Stimulated activated CD8-positive, alpha-beta memory T cell treated with anti-CD3 and anti-CD28 coated beads, Interleukin-12 subunit alpha, Interleukin-12 subunit beta, amount 100 ng/mL, for 1 hour (primary cell): ENCODE measurements at places on chromosomes 7 and 10.

DNA sequence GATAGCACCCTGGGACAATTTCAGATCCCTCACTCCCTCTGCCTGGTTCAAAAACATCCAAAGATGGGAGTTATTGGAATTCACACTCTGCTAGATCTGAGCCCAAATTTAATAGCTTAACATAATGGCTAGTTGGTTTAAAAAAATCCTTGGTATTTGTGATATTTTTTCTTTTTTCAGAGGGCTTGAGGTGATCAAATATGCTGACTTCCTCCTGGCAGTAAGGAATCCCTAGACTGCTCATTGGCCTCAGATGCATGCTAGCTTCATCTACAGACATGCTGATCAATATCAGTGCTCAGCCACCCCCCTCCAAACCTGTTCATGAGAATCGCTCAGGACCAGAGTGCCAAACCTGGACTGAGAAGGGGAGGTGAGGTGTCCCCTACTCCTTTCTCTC, 74.7 kb upstream of the PLPP4 start:
- no peak for DNase-seq

- no peak for DNase-seq
Observed at GRCh38 chr10:13924040-13924725, 337.4 kb downstream of the PRPF18 start.

GRCh38 chr7:14579971-14580370, 322.6 kb downstream of the DGKB start:
- no peak for DNase-seq

DNA sequence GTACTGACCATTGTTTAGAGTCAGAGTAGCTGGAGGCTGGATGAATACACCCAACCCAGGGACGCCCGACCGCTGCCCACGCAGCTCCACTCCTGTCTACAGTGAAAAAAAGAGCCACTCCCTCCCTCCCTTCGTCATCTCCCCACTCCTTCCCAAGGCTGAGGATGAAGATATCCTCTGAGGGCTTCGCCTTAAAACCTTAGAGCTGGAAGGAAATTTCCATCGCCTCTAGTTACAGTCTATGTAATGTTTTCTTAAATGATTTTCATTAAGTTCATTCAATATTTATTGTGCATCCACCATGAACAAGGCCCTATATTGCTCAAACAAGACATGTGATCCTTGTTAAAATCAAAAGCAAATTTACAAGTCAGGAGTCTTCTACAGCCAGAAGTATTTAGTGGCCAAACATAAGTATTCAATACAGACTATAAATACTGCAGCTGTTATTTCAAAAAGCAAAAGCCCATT, 11.3 kb upstream of the SLIT1 start:
- no peak for DNase-seq

- no peak for DNase-seq
Observed at GRCh38 chr10:123275136-123275564, 120.9 kb downstream of the BUB3 start.

GRCh38 chr7:155348806-155349205, 51.1 kb downstream of the INSIG1 start:
- DNase-seq = no peak

DNA sequence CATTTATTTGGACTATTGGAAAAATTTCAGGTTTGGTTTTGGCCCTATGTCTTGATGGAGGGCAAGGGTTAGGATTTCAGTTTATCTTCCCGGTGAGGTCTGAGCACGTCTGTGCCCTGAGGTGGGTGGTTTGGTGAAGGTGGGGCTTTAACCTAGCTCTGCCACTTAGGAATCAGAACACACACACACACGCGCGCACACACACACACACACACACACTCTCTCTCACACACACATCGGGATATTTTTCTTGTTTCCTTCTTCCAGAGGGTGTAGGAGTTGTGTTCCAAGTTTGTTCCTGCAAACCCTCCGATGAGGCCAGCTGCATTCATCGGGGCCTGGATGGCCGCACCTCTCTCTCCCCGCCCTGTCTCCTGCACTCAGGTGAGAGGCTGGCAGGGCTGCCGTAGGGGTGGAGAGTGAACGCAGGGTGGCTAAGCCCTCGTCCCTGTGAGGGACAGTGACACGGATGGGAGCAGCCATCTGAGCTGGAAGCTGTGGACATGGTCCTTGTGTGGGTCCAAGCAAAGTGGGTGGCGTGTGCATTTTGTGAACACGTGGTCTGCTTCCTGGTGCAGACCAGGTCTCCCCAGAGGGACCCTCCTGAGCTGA, 34.2 kb downstream of the CHST12 start:
- no peak for DNase-seq

DNA sequence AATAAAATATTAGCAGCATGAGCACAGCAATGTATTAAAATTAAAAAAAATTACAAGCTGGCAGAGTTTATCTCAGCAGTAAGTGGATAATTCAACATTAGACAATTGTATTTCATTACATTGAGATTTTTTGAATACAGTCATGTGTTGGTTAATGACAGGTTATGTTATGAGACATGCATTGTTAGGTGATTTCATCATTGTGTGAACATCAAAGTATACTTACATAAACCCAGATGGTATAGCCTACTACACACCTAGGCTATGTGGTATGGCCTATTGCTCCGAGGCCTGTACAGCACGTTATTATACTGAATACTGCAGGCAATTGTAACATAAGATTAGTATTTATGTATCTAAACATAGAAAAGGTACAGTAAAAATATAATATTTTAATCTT, 29.7 kb downstream of the CCDC6 start:
- DNase-seq = no peak

DNA sequence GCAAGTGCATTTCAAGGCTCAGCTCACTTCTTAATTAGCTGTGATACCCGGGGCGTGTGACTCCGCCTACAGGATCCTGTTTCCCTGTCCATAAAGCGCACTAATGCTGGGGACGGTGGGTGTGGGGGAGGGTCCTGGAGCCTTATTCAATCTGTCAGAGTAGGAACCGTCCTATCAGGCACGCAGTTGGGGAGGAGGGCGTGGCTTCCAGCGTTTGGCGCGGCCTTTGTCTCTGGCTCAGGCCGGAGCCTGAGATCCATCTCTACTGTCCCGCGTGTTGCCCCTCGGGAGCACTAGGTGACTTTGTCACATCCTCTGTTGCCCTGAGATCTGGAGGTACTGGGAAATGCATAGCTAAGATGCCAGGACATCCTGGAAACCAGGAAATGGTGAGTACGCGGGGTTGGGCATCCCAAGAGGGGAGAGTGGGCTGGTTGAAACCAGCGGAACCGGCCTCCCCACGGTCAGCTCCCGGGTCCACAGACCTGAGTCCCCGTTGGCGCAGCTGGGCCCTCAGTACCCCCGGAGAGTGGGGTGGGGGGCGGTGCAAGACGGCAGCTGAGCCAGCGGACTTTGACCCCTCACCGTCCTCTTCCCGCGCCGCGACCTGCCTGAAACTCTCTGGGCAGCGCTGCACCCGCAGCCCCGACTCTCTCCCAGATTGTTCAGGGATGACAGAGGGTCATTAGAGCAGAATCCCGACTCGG, 104.4 kb upstream of the ZNF92 start:
- no peak for DNase-seq

DNA sequence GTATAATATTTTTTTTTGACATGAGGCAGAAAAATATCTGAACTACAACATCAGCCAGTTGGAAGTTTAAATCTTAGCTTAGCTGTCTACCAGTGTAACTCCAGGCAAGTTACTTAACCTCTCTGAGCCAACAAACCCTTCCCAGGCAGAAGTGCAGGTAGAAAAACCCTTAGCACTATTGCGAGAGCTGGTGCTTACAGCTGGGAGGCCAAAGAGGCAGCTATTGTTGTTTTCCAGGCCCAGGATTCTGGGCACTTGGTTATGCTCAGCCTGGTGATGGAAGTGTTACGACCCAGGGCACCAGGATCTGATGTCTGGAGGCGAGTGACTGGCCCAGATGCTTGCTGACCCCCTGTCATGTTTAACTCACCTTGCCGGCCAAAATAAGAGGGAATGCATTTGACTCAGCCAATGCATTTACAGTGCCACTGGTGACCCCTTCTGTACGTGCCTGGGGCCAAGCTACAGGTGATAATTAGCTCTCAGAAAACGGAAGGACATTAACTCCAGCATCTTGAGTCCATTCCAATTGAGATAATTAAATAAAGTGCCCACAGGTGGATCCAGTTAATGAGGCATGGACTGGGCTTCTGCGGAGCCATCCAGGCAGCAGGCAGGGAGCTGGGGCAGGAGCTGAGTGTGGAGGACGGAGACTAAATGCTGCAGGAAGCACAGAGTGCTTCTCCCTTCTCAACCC, 126.5 kb upstream of the HABP2 start:
- no peak for DNase-seq

GRCh38 chr10:98172073-98172472, 37.6 kb downstream of the R3HCC1L start:
- DNase-seq = no peak

DNA sequence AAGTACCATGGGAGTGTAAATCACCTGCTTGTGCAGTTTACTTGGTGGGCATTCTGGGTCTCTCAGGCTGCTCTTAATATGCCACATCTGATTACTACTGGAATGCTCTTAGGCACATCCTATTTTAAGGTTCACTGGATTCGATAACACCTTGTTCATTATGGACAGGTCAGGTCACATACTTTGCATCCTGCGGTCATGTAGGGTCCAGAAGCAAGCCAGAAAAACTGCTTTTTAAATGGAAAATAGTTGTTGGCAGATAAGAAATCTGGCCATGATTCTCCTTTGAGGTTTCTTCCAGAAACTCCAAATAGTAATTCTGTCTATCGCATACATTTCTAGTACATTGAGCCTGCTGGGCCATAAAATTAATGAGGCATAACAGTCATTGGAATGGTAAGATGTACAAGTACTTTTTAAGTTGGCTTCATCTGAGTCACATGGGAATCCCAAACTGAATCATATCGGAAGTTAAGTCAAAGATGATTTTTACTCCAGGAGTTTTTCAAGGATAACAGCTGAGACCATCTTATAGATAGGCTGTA, 371.9 kb downstream of the LRRTM3 start:
- no peak for DNase-seq

DNA sequence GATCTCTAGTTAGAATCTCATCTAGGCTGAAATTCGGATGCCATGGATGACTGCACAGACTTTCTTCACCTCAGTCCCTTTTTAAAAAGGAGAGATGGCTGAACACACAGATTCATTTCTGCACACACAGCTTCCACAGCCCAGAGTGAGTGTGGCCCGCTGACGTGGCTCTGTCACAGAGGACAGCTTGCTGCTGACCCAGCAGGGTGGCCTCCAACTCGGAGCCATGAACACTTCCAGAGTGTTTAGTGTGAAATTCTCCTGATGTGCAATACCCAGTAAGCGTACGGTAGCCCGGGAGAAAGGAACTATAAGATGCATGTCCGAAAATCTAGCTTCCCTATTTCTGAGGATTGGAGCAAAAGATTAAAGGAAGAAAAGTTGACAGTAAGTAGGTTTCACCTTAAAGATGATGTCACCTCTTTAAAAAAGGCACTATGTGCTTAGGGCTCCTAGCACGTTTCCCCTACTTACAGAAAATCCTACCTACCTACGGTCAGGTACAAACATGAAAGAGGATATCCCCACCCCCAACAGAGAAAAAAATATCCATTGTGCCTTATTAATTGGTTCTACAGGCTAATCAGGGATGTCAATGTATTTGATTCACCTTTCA, 162.2 kb downstream of the RAPGEF5 start:
- DNase-seq = no peak

DNA sequence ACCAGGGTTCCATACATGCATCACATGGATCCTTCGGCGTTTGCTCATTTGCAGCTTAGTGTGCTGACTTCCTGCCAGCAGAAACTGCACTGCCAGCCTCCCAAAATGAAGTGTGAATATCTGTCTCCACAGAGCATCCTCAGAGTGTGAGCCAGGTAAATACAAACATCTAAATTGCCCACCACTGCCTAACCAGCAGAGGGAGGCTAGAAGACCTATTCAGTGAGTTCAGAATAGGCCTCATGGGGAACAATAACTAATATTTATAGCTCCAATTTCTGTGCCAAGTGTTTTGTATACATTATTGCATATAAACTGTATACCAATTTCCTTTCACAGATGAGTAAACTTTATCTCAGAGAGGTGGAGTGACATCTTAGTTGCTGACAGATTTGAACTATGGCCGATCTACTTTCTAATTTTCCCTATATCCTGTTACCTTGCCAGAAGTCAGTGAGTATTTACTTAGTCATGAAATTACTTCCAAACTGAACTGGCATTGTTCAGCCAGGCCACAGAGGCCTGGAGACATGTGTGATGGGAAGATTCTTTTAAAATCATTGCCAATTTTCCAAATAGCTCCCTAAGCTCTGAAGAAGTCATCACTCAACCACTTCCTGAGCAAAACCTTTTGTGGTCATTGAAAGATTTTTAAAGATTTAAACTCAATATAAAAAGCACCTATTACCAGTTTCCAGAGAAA, 926.5 kb upstream of the GHITM start:
- DNase-seq = no peak

DNA sequence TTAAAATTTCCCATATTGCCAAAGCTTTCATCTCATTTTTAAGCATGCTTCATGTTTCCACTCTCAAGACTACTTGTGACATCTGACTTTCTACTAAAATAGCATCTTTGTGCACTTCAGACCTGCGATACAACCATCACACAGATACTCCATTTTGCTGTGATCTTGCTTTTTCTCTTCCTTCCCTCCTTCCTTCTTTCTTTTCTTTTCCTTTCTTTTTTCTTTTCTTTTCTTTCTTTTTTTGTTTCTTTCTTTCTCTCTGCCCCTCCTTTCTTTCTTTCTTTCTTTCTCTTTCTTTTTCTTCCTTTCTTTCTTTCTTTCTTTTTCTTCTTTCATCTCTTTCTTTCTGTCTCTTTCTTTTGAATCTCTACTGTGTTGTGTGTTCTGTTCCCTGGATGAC, 194.0 kb upstream of the KCND2 start:
- DNase-seq = no peak

- no peak for DNase-seq
Observed at GRCh38 chr7:124072603-124073309, 39.9 kb upstream of the TMEM229A start.

GRCh38 chr7:41931263-41931646, 228.4 kb upstream of the INHBA start:
- no peak for DNase-seq

DNA sequence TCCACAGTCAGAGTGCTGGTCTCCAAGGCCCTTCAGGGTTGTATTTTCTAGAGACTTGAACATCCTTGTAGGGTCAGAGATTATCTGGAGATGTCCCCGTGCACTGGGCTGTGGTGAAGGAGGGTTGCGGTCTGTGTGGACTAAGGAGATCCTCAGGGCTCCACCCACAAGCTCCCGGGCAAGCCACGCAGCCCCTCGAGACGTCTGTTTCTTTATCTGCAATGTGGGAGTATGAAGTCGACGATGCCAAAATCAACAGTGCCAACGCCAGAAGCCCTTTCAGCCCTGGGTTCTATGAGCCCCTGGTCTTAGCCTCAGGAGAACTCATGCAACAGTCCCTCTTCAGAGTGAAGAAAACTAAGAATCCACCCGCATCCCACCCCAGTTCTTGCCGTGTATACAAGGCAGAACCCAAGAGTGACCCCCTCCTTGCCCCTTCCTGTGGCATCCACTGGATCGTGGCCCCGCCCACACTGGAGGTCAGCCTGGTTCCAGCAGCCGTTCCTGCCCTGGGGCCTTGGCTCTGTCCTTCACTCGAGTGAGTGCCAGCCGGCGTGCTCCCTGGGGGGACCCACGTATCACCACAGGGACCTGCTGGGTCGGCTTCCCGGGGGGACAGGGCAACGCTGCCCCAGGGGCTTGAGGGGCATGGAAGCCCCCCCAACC, 6.0 kb upstream of the SHH start:
- DNase-seq = no peak

GRCh38 chr10:6659451-6659850, 79.4 kb upstream of the PRKCQ start:
- no peak for DNase-seq

- DNase-seq = no peak
Observed at GRCh38 chr7:14806891-14807290, 95.7 kb downstream of the DGKB start.
